Placental pericyte (primary cell): ENCODE measurements at places on chromosomes 11 and 22. TPM values are rescaled to one million over a fixed set of nuclear protein-coding genes. Genes with fewer than 3 reads are reported as not detected.

Gene HBB
- not detected in 2 replicates for total RNA-seq

Gene OR52E8
- 1.0 TPM in 1 of 2 replicates, not detected in the other for total RNA-seq

Gene DCDC1
- total RNA-seq, result under 0.01 TPM in 1 of 2 replicates, not detected in the other

Gene TBCEL
- total RNA-seq, result 24.1 and 26.7 TPM in 2 replicates

Gene CRYBA4
- not detected in 2 replicates for total RNA-seq

Gene PHF5A
- 39.2 and 72.3 TPM in 2 replicates for total RNA-seq

Gene YPEL4
- total RNA-seq, result 0.14 TPM in 1 of 2 replicates, not detected in the other

Gene MAJIN
- not detected in 2 replicates for total RNA-seq

Gene MAP4K2
- total RNA-seq, result 12.3 and 28.3 TPM in 2 replicates

Gene C1QTNF6
- total RNA-seq, result 5.9 and 8.0 TPM in 2 replicates

Gene TMPRSS13
- not detected in 2 replicates for total RNA-seq

Gene ANAPC15
- 25.5 and 43.1 TPM in 2 replicates for total RNA-seq

Gene FAT3
- total RNA-seq, result 0.22 and 0.72 TPM in 2 replicates

Gene CARNS1
- total RNA-seq, result under 0.01 and 0.22 TPM in 2 replicates

Gene GGTLC3
- not detected in 2 replicates for total RNA-seq

Gene CCDC73
- not detected in 2 replicates for total RNA-seq

Gene SSH3
- total RNA-seq, result 7.7 and 10.3 TPM in 2 replicates

Gene OR8D4
- total RNA-seq, result not detected in 2 replicates

Gene KCNC1
- total RNA-seq, result not detected in 2 replicates

Gene DNAJC4
- 7.6 and 7.7 TPM in 2 replicates for total RNA-seq

Gene EFCAB6
- total RNA-seq, result 1.1 and 1.8 TPM in 2 replicates

Gene RPS6KB2
- 59.7 and 71.3 TPM in 2 replicates for total RNA-seq

Gene PSMA1
- total RNA-seq, result 105 and 147 TPM in 2 replicates

Gene CSTF3
- total RNA-seq, result 16.9 and 27.8 TPM in 2 replicates

Gene ROM1
- 1.3 and 4.6 TPM in 2 replicates for total RNA-seq

Gene RFPL1
- total RNA-seq, result not detected in 2 replicates

Gene CEP57
- 51.9 and 54.4 TPM in 2 replicates for total RNA-seq

Gene DGCR6
- total RNA-seq, result 0.88 and 1.1 TPM in 2 replicates

Gene RTN4R
- 0.29 and 1.3 TPM in 2 replicates for total RNA-seq

Gene GAB2
- total RNA-seq, result 8.4 and 20.6 TPM in 2 replicates

Gene MMP11
- 32.8 and 35.7 TPM in 2 replicates for total RNA-seq

Gene OR51B2
- not detected in 2 replicates for total RNA-seq

Gene JAML
- 0.29 TPM in 1 of 2 replicates, not detected in the other for total RNA-seq

Gene RAG1
- under 0.01 and 0.57 TPM in 2 replicates for total RNA-seq

Gene DGAT2
- total RNA-seq, result 0.43 and 2.0 TPM in 2 replicates
